ENCODE measurements at places on chromosomes 7 and 10. TPM values are rescaled to one million over a fixed set of nuclear protein-coding genes. Genes with fewer than 3 reads are reported as not detected.
A peak's percentile ranks its signal among the peaks of the same experiment; 100 is the strongest.

DNA sequence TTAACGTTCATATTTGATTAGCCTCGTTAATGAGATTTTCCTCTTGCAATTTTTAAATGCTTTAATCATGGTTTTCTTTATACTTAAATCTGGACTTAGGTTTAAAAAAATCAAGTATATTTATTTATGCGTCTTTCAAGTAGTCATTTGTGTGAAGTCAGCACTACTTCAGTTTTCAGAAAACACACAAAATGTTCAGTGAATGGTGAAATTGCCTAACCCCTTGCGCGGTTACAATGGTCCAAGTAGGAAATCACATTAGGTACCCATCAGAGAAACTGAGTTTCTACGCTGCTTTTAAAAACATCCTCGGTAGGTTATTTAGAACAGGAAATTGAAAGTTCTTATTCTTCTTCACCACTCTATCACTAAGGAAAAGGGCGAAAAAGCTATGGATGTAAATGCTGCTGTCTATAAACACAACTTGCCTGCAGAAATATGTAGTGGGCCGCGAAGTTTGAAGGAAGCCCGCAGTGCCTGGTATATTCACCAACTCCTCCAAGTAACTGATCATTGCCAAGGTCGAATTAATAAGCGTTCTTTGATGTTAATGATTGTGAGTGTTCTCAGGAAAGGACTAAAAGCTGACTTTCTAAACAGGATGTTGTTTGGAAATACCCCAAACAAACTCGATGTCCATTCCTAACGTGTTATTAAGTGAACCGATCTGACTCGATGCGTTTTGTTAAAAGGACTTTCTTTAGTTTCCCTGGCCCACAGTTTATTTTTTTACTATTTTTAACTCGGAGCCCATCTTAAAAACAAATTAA is 1.0 kb downstream of the SYPL1 start:
- H3K27ac ChIP-seq: peak overlapping the region; percentile 69
- H3K27me3 ChIP-seq: no peaks in the 10 kb centered on the region
- H3K36me3 ChIP-seq: no peaks in the 10 kb centered on the region
- DNase-seq: no peak

GRCh38 chr7:2354939-2355704 is 495 bp downstream of the EIF3B start:
- peak; percentile 16 for DNase-seq
- peak overlapping the region; percentile 95 for H3K27ac ChIP-seq
- H3K27me3 ChIP-seq: no peaks in the 10 kb centered on the region
- H3K36me3 ChIP-seq: peaks cover under 1% of the 10 kb centered on the region

DNA sequence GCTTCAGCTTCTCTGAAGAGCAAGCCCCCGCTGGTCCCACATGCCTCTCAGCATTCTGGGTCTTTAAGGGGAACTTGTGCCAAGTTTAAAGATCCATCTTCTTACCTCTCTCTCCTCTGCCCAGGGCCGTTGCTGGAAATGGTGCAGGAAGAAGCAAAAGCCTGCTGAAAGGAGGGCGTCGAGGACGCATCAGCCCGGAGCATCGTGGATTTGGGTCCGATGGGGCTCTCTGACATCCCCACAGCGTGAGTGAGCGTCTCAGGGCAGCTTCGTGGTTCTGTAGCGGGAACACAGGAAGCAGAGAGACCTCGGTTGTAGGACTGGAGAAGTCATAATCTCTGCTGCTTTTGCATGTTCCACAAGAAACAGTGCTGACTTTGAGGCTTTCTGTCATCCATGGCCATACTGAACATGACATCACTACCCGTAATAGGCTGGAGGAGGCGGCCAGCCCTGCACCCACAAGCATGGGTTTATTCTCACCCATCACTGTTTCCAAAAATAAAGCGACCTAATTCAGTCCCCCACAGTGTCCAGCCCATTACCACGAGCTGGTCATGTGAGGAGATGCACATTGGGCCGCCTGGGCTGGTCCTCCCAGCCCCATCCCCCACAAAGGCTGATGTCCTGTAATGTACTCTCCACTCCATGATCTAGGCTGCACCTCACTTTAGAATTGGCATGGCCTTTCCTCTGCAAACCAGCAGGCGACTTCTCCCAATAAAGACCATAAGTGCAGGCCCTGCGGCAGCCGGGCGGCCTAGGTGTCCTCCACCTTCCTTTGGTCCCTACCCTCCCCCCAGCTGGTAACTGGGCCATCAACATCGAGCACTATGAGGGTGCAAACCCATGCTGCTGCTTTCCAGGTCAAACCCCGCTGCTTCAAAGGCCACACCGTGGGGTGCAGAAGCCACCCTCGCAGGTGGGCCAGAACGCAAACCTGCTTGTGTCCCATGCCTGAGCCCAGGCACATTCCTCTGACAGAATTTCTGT is 276.9 kb downstream of the TNS3 start:
- H3K4me3 ChIP-seq: no peak overlapping the region
- no peaks in the 10 kb centered on the region for H3K36me3 ChIP-seq
- H3K27me3 ChIP-seq: no peaks in the 10 kb centered on the region
- DNase-seq: no peak
- no peak overlapping the region for H3K27ac ChIP-seq

DNA sequence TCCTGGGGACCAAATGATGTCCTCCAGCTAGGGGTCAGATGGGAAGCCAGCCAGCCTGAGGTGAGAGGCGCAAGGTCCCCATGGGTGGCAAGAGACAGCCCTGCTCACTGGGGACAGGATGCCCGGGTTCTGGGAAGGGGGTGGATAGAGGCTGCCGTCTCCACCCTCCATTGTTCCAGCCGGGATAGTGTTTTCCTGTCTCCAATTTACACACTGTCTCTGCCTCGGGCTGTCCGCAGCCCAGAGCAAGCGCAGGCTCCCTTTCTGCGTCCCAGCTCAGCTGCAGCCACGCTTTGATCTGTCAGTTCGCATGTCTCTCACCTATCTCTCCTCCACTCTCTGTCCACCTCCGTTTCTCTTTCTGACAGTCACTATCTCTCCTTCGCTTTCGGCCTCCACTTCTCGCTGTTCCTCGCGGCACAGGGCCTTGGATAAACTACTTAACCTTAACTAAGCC is 2.1 kb downstream of the EPHB4 start:
- no peaks in the 10 kb centered on the region for H3K36me3 ChIP-seq
- peaks cover 4% of the 10 kb centered on the region for H3K27me3 ChIP-seq
- H3K4me1 ChIP-seq: peaks cover 13% of the 10 kb centered on the region
- H3K27ac ChIP-seq: no peak overlapping the region
- DNase-seq: no peak

GRCh38 chr7:158494643-158495042 is 93.0 kb downstream of the PTPRN2 start:
- DNase-seq: no peak
- no peak overlapping the region for H3K27ac ChIP-seq

GRCh38 chr10:127966875-127967274 is 60.0 kb downstream of the PTPRE start:
- H3K4me3 ChIP-seq: no peak overlapping the region
- H3K4me1 ChIP-seq: no peaks in the 10 kb centered on the region
- no peak for DNase-seq
- no peak overlapping the region for H3K27ac ChIP-seq
- H3K27me3 ChIP-seq: no peaks in the 10 kb centered on the region

GRCh38 chr7:1355568-1356340 is 103.5 kb downstream of the MICALL2 start:
- no peak for DNase-seq
- no peaks in the 10 kb centered on the region for H3K27me3 ChIP-seq
- no peaks in the 10 kb centered on the region for H3K4me1 ChIP-seq
- no peak overlapping the region for H3K4me3 ChIP-seq
- H3K36me3 ChIP-seq: no peaks in the 10 kb centered on the region
- no peak overlapping the region for H3K27ac ChIP-seq

- no peak for DNase-seq
- H3K27ac ChIP-seq: no peak overlapping the region
- no peaks in the 10 kb centered on the region for H3K4me1 ChIP-seq
- H3K36me3 ChIP-seq: no peaks in the 10 kb centered on the region
Measured at GRCh38 chr10:98404571-98405359, 10.2 kb downstream of the PYROXD2 start.

DNA sequence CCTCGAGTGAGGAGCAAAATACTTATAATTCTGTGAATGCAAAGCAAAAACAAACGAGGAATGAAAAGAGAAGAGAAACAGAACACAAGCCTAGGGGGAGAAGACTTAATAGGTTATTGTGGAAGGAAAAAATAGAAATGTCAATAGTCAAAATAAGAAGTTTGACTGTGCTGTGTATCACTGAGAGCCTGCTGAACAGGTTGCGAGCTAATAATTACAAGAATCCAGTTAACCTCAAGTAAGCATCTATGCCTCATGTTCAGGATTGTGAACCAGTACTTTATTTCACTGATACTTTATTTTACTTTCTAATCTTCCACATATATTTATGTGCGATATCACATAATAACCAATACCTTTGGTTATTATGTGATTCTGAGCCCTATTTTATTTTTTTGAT is 316.7 kb downstream of the OTUD1 start:
- no peak overlapping the region for H3K27ac ChIP-seq
- no peaks in the 10 kb centered on the region for H3K27me3 ChIP-seq
- no peak for DNase-seq
- no peak overlapping the region for H3K4me3 ChIP-seq
- H3K36me3 ChIP-seq: no peaks in the 10 kb centered on the region
- no peaks in the 10 kb centered on the region for H3K4me1 ChIP-seq

DNA sequence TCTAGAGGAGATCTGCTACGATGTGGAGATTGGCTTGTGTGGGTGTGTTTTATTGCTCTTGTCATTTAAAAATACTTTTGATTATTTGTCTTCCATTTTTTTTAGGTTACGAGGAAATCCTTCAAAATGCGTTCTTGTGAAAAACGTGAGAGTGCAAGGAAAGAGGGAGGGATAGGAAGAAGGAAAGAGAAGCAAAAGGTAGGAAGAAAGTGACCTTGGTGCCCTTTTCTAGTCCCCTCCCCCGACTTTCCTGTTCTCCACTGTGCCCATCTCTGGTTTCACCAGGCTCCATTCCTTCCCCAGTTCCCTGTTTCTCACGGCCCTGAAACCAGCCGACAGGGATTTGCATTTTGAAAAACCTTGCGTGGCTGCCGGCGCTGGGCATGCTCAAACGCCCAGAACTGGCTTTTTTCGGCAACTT is 506 bp upstream of the GNAI1 start:
- H3K27me3 ChIP-seq: no peaks in the 10 kb centered on the region
- DNase-seq: no peak
- H3K36me3 ChIP-seq: no peaks in the 10 kb centered on the region
- H3K4me1 ChIP-seq: no peaks in the 10 kb centered on the region
- no peak overlapping the region for H3K4me3 ChIP-seq
- no peak overlapping the region for H3K27ac ChIP-seq

GRCh38 chr7:128074336-128074735 is 43.1 kb upstream of the LRRC4 start:
- H3K27ac ChIP-seq: no peak overlapping the region
- H3K4me1 ChIP-seq: no peaks in the 10 kb centered on the region
- no peak overlapping the region for H3K4me3 ChIP-seq
- peaks cover 27% of the 10 kb centered on the region for H3K36me3 ChIP-seq
- H3K27me3 ChIP-seq: no peaks in the 10 kb centered on the region

DNA sequence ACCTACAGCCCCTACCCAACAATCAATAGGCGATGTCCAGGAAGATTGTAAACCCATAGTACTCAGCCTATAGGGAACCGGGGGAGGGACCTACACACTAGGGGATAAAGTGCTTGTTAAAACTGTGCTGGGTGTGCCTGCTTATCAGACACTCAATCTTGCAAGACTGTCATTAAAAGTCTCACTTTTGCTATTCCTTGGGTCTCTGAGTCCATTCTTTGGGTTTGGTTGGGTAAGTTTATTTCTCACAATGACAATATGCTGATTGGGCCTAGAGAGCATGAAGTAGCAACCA is 45.6 kb downstream of the PTPRE start:
- H3K36me3 ChIP-seq: no peaks in the 10 kb centered on the region
- H3K27me3 ChIP-seq: no peaks in the 10 kb centered on the region
- H3K27ac ChIP-seq: no peak overlapping the region
- no peak overlapping the region for H3K4me3 ChIP-seq

GRCh38 chr7:98240961-98241673 is 10.9 kb downstream of the TECPR1 start:
- H3K27ac ChIP-seq: no peak overlapping the region
- no peaks in the 10 kb centered on the region for H3K4me1 ChIP-seq
- peaks cover 49% of the 10 kb centered on the region for H3K36me3 ChIP-seq
- no peaks in the 10 kb centered on the region for H3K27me3 ChIP-seq
- H3K4me3 ChIP-seq: no peak overlapping the region

GRCh38 chr10:110410329-110411046 is 87.2 kb upstream of the DUSP5 start:
- no peaks in the 10 kb centered on the region for H3K27me3 ChIP-seq
- no peak overlapping the region for H3K4me3 ChIP-seq
- H3K36me3 ChIP-seq: no peaks in the 10 kb centered on the region

DNA sequence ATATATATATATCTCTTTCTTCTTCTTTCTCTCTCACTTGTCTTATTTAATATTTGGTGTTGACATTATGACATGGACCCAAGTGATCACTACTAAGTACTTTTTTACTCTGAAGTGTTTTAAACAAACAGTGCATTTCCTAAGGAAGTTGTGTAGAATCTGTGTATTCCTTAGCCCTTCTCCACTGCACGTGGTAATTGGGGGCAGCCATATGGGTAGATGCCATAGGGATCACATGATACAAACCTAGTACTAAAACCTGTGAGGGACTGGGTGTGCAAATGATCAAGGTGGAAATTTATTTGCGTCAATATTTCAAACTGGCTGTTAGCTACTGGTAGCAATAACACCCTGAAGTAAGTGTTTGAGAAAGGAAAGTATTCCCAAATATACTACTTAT is 25.0 kb downstream of the THSD7A start:
- H3K36me3 ChIP-seq: no peaks in the 10 kb centered on the region
- H3K4me1 ChIP-seq: no peaks in the 10 kb centered on the region
- H3K27me3 ChIP-seq: no peaks in the 10 kb centered on the region

DNA sequence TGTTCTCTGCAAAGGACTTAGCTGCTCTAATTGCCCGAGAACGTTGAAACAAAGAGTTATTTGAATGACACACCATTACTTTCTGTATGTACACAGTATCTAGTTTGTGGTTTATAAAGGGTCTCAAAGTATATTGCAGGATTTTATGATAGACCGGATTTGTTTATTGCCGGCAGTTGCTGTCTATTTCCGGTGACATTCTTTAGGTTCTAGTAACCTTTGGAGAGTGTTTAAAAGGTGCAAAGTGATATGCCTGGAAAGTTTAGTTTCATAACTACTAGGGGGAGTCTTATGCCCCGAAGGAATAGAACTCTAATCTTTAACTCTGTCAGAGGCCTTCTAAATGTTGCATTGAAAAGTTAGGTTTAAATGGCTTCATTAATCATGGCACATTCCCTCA is 63.8 kb downstream of the PAPSS2 start:
- DNase-seq: no peak
- H3K27ac ChIP-seq: no peak overlapping the region
- no peaks in the 10 kb centered on the region for H3K36me3 ChIP-seq
- no peak overlapping the region for H3K4me3 ChIP-seq

The C10orf53 gene
- total RNA-seq: not detected
